Foreskin keratinocyte (primary cell): ENCODE measurements at places on chromosomes 4 and X.

DNA sequence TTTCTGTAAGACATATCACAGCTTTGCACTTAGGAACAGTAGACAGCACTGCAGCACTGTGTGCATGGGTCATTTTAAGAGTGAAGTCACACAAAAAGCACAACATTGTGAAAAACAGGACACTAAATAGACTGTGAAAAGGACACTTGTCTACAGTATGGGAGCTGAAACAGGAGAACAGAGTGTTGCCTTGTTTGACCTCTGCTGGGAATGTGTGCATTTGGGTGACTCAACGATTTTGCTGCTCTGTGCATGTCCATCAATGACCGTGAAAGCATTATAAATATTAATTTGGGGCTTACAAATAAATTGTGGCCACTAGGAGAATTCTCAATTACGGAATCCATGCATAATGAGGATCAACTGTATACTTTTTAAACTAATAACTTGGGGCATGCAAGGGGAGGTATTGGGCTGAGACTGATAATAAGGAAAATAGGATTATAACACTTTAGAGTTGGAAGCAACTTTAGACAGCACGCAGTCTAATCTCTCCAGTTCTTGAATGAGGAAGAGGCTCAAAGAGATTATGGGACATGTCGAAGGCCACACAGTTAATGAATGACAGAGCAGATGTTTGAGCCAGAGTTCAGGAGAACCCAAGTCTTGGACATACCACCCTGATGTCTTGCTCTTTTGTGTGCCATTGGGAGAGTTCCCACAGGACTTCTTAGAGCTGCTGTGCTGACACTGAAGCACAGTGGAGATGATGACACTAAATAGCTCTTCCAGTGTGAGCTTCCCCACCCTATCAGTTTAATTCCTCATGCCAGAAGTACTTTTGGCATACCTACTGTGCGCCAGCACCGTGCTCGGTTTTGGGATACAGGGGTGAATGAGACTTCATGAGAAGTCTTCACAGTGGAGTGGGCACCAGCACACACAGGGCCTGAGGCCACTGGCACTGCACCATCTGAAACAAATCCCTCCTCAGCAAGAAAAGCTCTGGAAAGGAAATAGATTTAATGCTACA lies 79.3 kb downstream of the FRAS1 start:
- no peak for DNase-seq

GRCh38 chr4:889516-889915 lies 42.6 kb downstream of the GAK start:
- DNase-seq: no peak

GRCh38 chr4:182944484-182945213 lies 27.5 kb upstream of the DCTD start:
- DNase-seq: no peak

DNA sequence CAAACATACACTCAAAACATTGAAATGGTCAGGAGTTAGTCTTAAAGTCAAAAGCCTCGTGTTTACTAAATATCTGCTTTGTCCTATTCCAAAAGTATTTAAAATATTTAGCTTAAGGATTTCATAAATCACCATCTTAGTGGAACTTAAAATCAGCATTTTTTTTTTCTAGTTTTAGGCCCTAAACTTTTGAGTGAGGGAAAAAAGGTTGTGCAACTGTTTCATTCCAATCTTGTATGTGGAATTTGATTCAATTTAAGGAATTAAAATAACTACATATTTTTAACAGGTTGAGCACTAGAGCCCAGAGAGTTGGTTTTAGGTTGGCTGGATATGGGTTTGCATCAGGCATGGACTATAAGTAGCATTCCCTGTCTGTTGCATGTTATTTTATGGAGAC lies 35.7 kb upstream of the ANK2 start:
- DNase-seq: no peak

- no peak for DNase-seq
These were observed at the start of gene CXorf65 for GRCh38 chrX:71106427-71106826. Gene CXorf65 (minus strand): TSS chrX:71106740. CDS start chrX:71106556, 184 bp downstream.

DNA sequence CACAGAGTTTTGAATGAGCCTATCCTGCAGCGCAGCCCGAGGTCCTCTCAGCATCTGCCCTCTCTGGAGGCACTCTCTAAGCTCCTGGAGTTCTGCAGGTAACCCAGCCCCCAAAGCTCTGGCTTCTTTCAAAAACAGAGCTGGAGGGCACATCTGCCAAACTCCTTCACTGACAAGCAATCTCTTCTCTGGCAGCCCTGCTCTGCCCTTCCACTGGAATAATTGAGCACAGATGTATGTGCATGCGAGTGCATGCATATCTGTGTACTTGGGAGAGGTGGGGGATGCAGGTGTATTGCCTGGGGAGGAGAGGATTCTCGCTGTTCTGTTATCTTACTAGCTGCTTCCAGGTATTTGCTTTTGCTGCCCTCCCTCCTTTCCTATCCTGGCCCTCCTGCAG lies 22.2 kb upstream of the PLP1 start:
- DNase-seq: no peak

- DNase-seq: peak; percentile 62
These were observed 3.2 kb upstream of the NFKB1 start for GRCh38 chr4:102497986-102498385.

DNA sequence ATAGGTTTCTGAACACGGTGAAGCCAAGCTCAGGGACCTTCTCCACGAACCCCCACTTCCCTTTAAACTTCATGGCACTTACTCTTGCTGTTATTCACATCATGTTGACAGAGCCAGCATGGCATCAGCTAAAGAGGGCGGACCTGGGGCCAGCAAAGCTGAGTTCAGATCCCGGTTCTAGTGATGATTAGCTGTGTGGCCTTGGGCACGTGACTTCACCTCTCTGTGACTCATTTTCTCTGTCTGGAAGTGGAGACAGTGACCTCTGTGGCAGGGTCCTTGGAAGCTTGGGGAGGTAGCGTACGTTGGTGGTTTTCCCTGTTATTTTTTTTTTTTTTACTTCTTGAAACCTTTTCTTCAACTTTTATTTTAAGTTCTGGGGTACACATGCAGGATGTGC lies 13.4 kb downstream of the EVC start:
- DNase-seq: no peak

DNA sequence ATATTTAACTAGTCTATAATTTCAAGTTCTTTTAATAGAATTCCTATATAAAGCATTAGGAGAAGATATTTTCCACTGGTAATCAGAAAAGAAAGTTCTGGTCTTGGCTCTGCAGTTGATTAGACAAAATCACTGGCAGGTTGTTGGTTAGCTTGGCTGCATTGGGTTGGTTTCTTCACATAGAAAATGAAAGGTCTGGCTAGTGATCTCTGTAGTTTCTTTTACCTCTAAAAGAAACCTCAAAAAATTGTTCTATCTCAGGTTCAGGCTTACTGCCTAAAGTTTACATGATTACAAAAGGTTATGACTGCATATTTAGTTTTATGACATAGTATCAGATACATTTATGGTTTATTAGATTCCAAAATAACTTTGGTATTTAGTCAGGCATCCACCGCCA lies 95.8 kb upstream of the NAP1L5 start:
- DNase-seq: no peak

GRCh38 chrX:150663073-150663472 lies 30.1 kb upstream of the MTMR1 start:
- no peak for DNase-seq

DNA sequence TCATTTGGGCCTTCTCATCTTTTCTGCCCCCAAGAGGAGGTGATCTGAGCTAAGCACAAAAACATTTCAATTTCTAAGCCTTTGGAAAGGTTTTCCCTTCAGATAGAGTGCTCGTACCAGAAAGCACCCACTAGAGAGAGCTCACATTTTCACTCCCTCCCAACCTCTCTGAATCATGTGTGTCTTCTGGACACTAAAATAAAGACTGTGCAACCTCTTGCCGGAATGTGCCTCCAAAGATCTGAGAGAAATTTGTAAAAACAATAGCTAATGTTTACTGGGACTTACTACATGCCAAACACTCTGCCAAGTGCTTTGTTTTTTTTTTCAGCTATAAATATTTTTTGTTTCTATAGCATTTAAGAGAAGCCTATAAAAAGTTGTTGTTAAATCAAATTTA lies 120.6 kb upstream of the LNX1 start:
- DNase-seq: no peak

GRCh38 chr4:173934933-173935620 lies 348.4 kb downstream of the FBXO8 start:
- no peak for DNase-seq

DNA sequence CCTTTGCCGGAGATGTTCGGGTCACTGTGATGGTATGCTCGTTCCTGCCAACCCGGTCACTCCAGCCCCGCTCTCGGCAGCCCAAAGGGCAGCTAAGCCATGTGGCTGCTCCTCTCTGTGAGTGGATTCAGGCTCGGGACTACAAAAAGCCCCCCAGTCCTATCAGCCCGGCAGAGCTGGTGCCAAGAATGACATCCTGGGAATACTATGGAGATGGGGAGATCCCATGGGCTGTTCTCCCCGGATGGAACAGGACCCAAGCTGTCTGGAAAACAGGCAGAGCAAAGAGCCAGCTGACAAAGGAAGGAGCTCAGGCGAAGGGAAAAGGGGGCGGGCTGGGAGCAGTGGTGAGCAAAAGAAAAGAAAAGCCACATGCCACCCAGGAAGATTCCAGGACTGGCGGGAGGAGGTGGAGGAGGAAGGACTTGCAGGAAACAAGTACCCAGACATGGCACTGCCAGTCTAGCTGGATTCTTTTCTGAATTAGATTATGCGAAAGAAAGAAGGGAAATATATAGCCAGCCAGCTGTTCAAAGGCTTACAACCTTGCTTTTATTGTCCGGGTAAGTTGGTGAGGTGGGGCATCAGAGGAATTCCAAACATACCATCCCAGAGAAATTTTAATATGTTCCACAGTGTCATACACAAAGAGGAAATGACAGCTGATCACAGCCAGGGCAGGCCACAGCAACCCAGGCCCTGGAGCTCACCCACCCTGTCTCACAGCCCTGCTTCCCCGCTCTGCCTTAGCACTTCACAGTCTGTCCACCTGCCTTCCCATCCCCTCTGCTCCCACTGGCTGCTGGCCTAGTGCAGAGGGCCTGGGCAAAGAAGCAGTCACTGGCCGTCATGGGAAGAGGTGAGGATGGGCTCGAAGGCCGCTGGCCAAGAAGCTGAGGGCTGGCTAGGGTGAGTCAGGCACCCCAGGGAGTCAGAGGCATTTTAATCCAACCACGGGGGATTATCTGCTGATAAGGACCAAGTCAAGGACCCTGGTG lies 3.4 kb downstream of the NDP start:
- no peak for DNase-seq

GRCh38 chr4:48683784-48684666 lies 96.1 kb downstream of the FRYL start:
- DNase-seq: no peak

GRCh38 chrX:145826466-145826865 lies 8.8 kb downstream of the SLITRK2 start:
- no peak for DNase-seq

- no peak for DNase-seq
These were observed 96.8 kb downstream of the NSUN7 start for GRCh38 chr4:40846532-40846931.

- DNase-seq: peak; percentile 67
These were observed 437.5 kb upstream of the FGF16 start for GRCh38 chrX:77009691-77010090.

DNA sequence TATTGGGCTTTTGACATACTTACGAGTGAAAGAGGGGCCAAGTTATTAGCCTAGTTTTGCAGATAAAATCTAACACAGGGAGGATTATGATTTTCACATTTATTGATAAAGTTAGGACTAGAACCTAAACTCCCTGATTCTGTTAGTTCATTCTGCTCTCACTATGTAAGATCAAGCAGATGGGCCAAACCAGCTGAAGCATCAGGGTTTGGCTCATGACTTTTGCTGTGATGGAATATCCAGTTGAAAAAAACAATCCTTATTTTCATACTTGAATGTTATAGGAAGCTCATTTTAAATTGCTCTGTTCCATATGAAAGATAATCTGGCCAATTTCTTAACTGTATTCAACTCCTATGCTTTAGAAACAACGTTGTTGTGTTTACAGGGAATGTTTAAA lies 21.2 kb downstream of the SPRY1 start:
- DNase-seq: no peak

DNA sequence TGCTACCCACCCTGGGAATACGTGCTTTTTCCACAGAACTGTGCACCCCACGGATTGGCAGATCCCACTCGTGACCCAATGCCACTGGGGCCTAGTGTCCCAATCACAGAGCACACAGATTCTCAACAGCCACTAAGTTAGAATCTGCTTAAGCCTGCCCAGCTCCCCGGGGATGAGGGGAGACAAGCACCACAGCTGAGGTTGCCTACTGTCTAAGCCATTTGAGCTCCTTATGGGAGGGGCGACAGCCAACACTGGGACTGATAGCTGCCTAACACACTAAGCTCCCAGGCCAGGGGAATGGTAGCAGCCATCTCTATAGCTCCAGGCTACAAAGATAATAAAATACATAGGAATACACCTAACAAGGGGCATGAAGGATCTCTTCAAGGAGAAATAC lies 93.5 kb upstream of the GUCY1A1 start:
- no peak for DNase-seq

GRCh38 chr4:185405296-185405999 lies 8.8 kb downstream of the ANKRD37 start:
- no peak for DNase-seq

GRCh38 chr4:140695483-140695882 lies 60.7 kb downstream of the TBC1D9 start:
- DNase-seq: no peak

DNA sequence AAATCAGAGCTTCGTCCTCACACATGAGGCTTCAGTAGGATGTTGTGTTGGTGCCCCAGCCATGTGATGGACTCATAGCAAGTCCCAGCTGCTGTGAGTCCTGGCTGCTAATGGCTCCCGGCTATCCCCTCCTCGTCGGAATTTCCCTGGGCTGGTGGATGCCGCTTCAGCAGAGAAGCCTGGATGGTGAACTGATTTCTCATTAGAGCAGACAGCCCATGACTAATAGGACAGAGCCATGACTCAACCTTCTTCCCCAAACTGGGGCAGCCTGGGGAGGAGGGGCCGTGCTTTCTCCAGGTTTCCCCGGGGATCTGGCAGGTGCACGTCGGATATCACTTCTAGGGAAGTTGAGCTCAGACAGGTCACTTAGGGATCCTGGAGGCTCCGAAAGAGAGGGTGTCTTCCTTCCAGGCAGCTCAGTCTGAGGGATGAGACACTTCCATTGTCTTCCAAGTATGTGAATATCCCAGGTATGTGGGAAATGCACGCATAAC lies 112.7 kb downstream of the ASMT start:
- DNase-seq: peak; percentile 67

DNA sequence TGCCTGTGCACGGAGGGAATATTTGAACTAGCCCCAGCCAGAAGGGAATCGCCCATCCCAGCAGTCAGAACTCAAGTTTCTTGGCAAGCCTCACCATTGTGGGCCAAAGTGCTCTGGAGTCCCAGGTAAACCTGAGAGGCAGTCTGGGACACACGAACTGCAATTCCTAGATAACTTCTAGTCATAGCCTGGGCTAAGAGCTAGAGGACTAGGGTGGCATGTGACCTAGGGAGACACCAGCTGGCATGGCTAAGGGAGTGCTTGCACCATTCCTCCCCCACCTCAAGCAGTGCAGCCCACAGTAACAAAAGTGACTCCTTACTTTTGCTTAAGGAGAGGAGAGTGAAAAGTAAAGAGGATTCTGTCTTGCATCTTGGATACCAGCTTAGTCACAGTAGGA lies 935.2 kb downstream of the DMD start:
- no peak for DNase-seq
